Muscle of arm (tissue), 14 donors: ENCODE measurements at places on chromosomes 4 and X. TPM values are rescaled to one million over a fixed set of nuclear protein-coding genes. Genes with fewer than 3 reads are reported as not detected.

The C4orf50 gene
- 0.01 TPM for polyA plus RNA-seq

The NAT8L gene
- polyA plus RNA-seq: 1.7 TPM

The AFM gene
- polyA plus RNA-seq: not detected

The PUDP gene
- polyA plus RNA-seq: 50.7 TPM

The UGT2B11 gene
- polyA plus RNA-seq: 0.10 TPM

The RAB40AL gene
- not detected for polyA plus RNA-seq

The SLC39A8 gene
- 9.7 TPM for polyA plus RNA-seq

The MAGEA6 gene
- polyA plus RNA-seq: not detected

The CLDN2 gene
- 0.19 TPM for polyA plus RNA-seq

The CXCL13 gene
- polyA plus RNA-seq: 57.1 TPM

The GLOD5 gene
- not detected for polyA plus RNA-seq

The ZNF41 gene
- polyA plus RNA-seq: not detected

The FMR1NB gene
- not detected for polyA plus RNA-seq

The EFHC2 gene
- polyA plus RNA-seq: 1.1 TPM

The CABS1 gene
- not detected for polyA plus RNA-seq

The RPS6KA6 gene
- 7.4 TPM for polyA plus RNA-seq

The USP51 gene
- polyA plus RNA-seq: 4.4 TPM

The CENPVL2 gene
- not detected for polyA plus RNA-seq

The ERCC6L gene
- polyA plus RNA-seq: 1.2 TPM

The LINC00632 gene
- 16.2 TPM for polyA plus RNA-seq

The TENM3 gene
- polyA plus RNA-seq: 17.2 TPM

The RAB40A gene
- polyA plus RNA-seq: 1.9 TPM

The MMRN1 gene
- polyA plus RNA-seq: not detected

The PAGE2 gene
- polyA plus RNA-seq: not detected

The MAOA gene
- 6.2 TPM for polyA plus RNA-seq

The IL1RAPL2 gene
- polyA plus RNA-seq: 2.3 TPM

The ARHGEF38 gene
- not detected for polyA plus RNA-seq

The CXCL8 gene
- polyA plus RNA-seq: 7.0 TPM

The ATOH1 gene
- polyA plus RNA-seq: not detected

The EXOC1L gene
- not detected for polyA plus RNA-seq

The GJB1 gene
- 1.3 TPM for polyA plus RNA-seq

The SNCA gene
- 44.0 TPM for polyA plus RNA-seq

The USP17L21 gene
- polyA plus RNA-seq: not detected

The SOWAHD gene
- polyA plus RNA-seq: 0.28 TPM
